CD4-positive, CD25-positive, alpha-beta regulatory T cell (primary cell): ENCODE measurements at places on chromosomes 5 and 9.

DNA sequence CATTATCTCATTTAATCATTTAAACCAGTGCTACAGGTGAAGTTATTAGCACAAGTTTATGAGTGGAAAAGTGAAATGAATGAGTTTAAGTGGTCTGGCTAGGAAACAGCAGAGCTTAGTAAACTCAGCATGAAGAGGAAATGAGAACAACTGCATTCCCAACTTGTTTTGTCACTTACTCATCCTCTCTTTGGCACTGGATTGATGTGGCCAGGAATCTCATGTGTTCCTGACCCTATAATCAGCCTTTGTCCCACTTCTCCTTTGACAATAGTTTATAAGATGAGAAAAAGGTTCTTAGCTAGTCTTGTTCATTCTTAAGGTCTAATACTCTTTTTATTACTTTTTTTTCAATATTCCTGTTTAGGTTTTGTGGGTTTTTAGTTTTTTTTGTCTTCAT is 559.2 kb upstream of the TLE4 start:
- DNase-seq, result no peak

DNA sequence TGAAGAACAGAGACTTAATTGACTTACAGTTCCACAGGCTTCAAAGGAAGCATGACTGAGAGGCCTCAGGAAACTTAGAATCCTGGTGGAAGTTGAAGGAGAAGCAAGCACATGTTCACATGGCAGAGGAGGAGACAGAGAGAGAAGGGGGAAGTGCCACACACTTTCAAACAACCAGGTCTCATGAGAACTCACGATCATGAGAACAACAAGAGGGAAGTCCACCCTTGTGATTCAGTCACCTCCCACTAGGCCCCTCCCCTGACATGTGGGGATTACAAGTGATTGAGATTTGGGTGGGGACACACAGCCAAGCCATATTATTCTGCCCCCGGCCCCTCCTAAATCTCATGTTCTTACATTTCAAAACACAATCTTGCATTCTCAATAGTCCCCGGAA is 19.5 kb downstream of the NR3C1 start:
- no peak for DNase-seq

GRCh38 chr5:173239233-173239593 is 4.2 kb upstream of the NKX2-5 start:
- DNase-seq, result no peak

DNA sequence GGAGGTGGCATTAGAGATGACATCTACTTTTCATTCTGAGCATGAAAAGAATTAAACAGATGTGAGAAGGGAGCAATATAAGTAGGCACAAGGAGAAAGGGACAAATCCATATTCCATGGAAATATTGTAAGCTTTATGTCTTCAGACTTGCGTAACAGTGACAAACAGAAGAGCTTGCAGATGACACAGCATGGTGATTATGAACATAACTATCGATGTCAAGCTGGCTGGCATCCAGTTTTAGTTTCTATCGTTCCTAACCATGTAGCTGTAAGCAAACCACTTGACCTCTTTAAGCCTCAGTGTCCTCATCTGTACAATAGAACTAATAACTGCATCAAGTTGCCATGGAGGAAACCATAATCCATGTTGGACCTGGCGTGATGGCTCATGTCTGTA is 246.7 kb upstream of the ADRA1B start:
- DNase-seq, result no peak

GRCh38 chr9:13387734-13388067 is 108.2 kb upstream of the MPDZ start:
- no peak for DNase-seq

DNA sequence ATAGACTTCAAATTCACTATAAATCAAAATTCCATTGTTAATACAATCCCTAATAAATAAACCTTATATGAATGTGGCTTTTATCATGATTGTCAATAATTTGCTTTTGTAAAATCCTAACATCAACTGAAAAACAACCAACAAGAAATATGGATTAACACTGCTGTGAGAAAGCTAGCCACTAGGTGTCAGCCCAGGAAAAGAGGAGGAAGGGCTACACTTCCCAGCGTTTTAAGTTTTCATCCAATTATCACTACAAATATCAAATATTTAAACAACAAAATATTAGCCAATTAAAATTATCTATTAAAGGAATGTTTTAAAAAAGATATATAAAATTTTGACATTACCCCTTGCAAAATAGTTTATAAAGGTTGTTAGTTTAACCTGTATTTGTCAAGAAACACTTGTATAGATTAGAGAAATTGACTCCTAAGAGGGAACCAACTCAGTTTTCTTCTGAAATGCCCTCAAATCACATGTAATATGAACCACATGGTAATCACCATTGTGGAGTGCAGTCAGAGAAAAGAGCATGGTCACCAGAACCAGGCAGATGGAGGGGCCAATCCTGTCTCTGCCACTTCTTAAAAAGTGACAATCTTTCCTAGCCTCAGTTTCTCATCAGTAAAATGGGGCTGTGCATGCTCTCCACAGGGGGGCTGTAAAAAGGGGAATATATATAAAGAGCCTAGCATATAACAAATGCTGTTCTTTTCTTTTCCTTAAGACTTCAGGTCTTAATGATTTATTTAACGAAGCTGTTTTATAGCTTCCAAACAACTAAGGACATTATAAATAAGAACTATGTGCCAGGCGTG is 188.2 kb downstream of the CRB2 start:
- DNase-seq, result peak; percentile 26

DNA sequence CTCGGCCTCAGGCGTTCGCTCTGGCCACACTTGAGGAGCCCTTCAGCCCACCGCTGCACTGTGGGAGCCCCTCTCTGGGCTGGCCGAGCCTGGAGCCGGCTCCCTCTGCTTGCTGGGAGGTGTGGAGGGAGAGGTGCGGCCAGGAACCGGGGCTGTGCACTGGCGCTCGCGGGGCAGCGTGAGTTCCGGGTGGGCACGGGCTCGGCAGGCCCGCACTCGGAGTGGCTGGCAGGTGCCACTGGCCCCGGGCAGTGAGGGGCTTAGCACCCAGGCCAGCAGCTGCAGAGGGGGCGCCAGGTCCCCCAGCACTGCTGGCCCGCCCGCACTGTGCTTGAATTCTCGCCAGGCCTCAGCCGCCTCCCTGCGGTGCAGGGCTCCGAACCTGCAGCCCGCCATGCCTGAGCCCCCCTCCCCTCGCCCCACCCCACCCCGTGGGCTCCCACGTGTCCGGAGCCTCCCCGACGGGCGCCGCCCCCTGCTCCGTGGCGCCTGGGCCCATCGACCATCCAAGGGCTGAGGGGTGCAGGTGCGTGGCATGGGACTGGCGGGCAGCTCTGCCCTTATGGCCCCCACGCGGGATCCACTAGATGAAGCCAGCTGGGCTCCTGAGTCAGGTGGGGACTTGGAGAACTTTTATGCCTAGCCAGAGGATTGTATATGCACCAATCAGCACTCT is 138.2 kb downstream of the PDZD2 start:
- no peak for DNase-seq

DNA sequence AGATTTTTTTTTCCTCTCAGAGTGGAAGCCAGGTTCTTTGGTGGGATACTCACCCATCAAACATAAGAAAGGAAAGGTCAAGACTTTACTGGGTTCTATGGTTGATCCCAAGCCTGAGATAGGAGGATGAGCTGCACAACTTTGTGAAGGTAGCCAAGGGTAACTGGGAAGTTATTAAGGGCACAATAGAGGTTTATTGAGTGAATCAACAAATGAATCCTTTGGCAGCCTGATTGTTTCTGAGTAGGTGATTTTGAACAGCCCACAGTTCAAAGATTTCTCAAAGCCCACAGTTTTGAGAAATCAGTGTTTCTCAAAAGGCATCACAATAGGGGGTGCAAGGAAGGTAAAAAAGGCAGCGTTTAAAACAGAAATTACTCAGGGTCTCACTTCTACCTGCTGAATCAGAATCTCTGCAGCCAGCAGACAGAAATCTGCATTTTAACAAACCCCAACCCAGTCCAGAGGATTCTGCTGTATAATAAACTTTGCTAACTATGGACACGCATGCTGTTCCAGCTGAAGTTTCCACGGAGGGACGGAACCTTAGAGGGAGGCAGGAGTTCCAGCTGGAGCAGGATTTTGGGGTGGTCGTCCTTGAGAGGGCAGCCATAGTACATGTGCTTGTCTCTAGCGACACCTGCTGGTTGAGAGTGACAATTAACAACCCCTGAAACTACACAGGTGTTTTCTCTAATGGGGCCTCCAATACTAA is 32.7 kb upstream of the FSD1L start:
- peak; percentile 60 for DNase-seq

GRCh38 chr9:134967547-134967930 is 49.8 kb upstream of the FCN1 start:
- no peak for DNase-seq

- no peak for DNase-seq
These were observed 23.0 kb upstream of the NSG2 start for GRCh38 chr5:174022384-174023095.

- no peak for DNase-seq
These were observed 321.9 kb upstream of the IRX4 start for GRCh38 chr5:2204366-2205184.

- DNase-seq, result no peak
These were observed 80.6 kb downstream of the HINT1 start for GRCh38 chr5:131084436-131084835.

GRCh38 chr5:29131285-29131684 is 2062.2 kb upstream of the CDH6 start:
- no peak for DNase-seq

- no peak for DNase-seq
These were observed 71.0 kb downstream of the MED10 start for GRCh38 chr5:6307304-6307703.

- DNase-seq, result no peak
These were observed 1.5 kb upstream of the SLC23A1 start for GRCh38 chr5:139384591-139385051.

DNA sequence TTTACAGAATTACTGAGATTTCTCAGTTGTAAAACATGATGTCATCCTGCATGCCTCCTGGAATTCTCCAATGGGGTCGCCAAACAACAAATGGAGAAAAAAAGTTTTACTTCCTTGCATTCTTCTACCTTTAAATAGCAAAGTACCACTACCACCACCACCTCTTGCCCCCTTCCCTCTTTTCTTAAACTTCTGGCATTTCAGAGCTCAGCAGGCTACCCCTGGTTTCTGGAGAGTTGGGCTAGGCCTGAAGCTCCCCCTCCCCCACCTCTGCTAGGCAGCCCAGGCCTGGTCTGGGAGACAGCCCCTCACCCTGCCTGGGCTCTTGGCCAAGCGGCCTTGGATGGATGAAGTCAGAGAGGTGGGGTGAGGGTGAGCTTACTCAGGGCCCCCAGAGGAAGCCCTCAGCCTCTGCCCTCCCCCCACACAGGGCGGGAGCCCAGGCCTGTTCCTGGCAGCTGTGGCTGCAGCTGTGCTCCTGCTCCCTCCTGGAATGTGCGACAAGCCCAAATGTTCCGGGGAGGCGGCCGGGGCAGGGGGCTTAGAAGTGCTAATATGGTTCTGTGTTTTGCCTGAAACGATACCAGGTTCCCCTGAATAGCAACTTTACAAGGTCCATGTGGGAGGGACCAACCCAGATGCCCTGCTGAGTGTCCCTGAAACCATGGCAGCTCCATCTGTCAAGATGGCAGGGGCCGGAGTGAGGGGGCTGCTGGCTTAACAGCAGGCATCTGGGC is 6.0 kb upstream of the CCIN start:
- no peak for DNase-seq

GRCh38 chr9:114202849-114203248 is 47.5 kb downstream of the COL27A1 start:
- no peak for DNase-seq

DNA sequence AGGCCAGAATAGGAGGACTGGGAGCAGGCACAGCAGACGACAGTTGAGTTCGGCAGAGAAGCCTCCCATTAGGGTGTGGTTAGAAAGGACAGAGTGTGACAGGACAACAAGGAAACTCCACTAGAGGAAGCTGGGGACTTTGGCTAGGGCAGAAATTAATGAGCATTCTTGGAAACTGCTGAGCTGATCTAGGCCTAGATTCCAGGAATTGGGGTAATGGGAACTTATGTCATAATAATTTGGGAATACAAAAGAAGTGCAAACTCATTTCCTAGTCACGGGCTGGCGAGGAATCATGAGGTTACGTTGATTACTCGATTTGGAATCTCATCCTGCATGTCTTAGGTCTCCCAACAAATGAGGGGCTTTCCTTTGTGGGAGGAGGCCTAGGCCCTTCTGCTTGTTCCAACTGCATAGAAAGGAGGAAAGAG is 144.6 kb upstream of the RPS23 start:
- DNase-seq, result no peak

DNA sequence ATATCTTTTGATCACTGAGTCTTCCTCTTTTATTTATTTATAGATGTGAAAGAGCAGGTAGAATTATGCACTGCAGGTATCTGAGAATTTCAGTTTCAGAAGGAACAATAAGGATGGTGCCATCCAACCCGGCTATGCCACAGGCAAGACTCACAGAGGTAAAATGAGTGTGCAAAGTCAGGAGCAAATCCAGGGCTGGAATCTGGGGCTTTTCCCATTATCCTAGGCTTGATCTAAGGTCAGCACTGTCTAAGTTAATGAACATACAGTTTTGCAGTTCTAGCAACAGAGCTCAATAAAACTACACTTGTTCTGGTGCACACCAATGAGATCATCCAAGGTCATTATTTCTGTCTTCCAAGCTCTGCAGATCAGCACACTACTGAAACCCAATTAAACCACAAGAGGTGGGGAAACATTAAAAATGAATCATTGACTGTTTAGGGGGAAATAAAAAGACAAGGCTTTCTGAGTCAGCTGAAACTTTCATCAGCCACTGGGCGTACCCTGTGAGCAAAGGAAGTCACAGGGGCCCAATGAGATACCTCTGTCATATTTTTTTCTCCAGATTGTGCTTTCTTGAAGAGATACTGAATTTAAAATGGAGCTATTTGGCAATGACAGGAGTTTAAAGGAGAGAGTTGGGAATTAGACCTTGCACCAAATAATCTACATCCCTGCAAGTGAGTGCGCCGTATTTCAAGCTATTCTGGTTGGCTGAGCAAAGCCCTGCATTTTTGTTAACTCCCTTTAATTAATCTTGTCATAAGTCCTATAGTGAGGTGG is 662.2 kb upstream of the ZNF608 start:
- DNase-seq, result no peak

GRCh38 chr5:174581479-174581878 is 142.9 kb upstream of the MSX2 start:
- DNase-seq, result no peak

GRCh38 chr9:88193766-88194165 is 55.5 kb upstream of the SPATA31C2 start:
- DNase-seq, result no peak

- no peak for DNase-seq
These were observed 34.8 kb downstream of the TMEM252 start for GRCh38 chr9:68505681-68506409.

- DNase-seq, result no peak
These were observed 12.8 kb downstream of the SURF6 start for GRCh38 chr9:133323211-133323610.

GRCh38 chr5:137128012-137128411 is 371.1 kb downstream of the SPOCK1 start:
- no peak for DNase-seq

- no peak for DNase-seq
These were observed 84.2 kb downstream of the MUSK start for GRCh38 chr9:110752766-110753165.
